Right cardiac atrium (tissue), 5 donors: ENCODE measurements at places on chromosomes 7 and 10.

GRCh38 chr10:129531195-129531968 is 64.3 kb downstream of the MGMT start:
- DNase-seq, result no peak

- no peak for DNase-seq
These were observed 32.7 kb downstream of the FOXL3 start for GRCh38 chr7:322708-323111.

DNA sequence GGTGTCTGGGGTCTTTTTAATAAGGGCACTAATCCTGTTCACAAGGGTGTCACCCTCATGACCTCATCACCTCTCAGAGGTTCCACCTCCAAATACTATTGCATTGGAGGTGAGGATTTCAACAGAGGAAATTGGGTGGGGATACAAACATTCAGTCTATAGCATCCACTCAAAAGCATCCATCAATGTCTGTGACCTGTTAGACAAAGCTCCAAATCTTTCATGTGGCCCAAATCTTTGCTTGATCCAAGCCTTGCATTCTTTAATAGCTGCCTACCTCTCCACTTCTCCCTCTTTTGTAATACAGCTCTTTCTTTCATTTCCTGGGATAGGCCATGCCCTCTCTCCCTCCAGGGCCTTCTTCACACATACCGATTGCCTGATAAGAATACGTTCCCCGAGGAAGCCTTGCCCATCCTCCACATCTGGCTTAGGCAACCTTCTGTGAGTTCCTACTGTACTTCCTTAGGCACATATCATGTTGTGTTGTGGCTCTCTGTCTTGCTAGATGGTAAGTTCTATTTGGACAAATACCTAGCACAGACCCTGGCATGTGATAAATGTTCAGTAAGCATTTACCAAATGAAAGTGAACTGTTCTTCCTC is 66.1 kb downstream of the CREM start:
- no peak for DNase-seq

DNA sequence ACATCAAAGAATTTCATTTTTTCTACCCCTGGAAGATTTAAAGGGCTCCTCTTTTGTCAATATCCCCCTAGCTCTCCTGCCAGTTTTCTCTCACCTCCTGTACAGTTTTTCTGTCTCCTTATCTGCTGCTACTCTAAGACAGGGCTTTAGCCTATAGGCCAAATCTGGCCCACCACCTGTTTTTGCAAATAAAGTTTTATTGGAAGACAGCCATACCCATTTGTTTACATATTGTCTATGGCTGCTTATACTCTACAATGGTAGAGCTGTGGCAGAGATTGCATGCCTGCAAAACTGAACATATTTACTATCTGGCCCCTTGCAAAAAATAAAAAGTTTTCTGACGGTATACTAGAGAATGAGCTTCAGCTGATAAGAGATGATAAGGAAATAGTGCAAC is 37.4 kb upstream of the GARS1 start:
- no peak for DNase-seq

GRCh38 chr10:2949948-2950354 is 117.4 kb upstream of the PFKP start:
- DNase-seq, result no peak

- DNase-seq, result no peak
These were observed 48.6 kb downstream of the ARHGAP19 start for GRCh38 chr10:97243836-97244235.

DNA sequence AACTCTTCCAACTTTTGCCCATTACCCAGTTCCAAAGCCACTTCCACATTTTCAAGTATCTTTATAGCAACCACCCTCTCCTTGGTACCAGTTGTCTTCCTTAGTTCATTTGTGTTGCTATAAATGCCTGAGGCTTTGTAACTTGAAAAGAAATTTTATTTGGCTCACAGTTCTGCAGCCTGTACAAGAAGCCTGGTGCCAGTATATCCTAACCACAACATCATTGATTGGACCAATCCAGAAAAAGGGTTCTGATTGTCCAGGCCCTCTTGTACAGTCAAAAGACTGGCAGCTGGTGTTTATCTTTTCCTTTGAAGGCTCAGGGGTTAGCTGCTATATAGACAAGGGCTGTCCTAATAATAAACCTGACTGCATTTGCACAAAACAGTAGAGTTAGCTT is 21.1 kb upstream of the ABCC2 start:
- no peak for DNase-seq

- no peak for DNase-seq
These were observed 528.9 kb downstream of the HTR7 start for GRCh38 chr10:90328896-90329295.

DNA sequence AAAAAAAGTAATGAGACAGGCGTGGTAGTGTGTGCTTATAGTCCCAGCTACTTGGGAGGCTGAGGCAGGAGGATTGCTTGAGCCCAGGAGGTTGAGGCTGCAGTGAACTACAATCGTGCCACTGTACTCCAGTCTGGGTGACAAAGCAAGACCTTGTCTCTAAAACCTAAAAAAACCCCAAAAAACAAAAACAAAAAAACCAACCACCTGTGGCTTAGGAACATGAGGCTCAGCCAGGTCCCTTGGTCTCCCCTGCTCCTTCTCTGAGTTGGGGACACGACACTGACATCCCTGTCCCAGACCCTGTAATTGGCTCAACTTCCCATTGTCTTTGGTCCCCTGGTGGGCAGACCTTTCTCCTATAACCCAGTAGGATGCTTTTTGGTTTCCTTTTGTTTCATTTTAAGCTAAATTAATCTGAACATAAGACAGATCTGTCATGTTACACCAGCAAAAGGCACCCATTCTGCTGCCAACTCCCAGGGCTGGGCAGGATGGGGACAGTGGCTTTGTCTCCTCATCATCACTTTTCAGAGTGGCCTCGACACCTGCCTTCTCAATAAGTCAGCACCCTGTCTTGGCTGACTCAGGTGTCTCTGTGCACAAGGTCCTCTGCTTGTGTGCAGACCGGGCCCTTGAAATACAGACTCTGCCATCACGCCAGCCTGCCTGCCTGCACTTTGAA is 74.4 kb downstream of the MYL10 start:
- DNase-seq, result no peak

DNA sequence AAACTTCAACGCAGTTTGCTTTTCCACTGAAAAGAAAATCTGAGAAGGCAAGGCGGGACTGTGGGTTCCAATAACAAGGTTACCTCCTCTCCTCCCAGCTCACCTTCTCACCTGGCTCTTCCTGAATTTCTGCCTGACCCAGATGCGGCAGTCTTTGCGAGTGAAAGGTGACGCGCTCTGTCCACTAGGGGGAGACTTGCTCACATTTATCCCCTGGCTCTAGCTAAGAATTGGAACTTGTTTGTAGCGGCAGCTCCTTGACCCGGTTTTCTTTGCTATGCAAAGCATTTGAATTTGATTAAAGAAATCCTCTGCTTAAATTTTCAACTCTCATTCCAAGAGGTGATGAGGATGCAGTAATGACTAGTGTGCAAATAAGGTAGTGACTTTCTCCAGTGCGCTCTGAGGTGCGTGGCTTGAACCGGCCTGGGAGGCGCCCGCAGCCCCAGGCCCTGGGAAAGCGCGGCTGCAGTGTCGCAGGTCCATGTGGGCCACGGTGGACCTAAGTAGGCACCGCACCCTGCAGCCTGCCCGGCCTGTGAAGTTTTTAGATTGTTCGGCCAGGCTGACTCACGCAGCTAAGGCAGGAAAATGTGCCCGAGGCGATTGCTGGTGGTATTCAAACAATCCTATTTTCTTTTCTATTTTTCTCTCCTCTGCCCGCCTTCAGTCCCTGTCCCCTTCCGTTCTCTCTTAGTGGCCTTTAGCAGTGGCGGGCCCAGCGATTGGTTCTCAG is 336.9 kb upstream of the NPSR1 start:
- peak; percentile 55 for DNase-seq

GRCh38 chr7:425794-426188 is 93.9 kb downstream of the PDGFA start:
- peak; percentile 23 for DNase-seq

DNA sequence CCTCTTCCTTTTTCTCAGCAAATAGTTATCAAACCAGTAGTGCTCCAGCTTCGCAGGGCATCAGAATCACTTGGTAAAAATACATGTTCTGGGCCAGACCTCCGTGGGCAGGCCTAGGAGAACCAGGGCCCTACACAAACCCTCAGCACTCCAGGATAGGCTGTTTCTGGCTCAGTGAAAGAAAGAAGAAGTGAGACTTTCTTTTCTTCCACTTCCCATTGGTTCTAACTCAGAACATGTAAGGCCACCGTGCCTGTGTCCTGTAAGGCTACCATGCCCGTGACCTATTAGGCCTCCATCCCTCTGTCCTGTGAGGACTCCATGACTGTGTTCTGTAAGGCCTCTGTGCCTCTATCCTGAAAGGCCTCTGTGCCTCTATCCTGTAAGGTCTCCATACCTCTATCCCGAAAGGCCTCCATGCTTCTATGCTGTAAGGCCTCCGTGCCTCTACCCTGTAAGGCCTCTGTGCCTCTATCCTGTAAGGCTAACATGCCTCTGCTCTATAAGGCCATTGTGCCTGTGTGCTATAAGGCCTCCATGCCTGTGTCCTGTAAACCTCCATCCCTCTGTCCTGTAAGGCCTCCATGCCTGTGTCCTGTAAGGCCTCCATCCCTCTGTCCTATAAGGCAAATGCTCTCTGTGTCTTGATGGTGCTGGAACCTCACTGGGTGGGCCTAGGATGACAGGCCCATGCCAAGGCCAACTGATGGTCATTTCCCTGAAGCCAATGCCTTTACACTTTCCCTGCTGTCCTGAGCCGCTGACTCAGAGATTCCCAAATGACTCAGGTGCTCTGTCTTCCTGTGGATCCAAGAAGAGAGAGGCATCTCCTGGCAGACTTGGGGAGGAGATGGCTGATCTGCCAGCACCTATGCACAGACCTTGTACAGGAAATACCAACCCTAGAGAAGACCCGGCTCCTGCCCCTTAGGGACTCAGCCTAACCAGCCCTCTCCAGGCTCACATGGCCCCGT is 96.6 kb upstream of the CACUL1 start:
- no peak for DNase-seq

DNA sequence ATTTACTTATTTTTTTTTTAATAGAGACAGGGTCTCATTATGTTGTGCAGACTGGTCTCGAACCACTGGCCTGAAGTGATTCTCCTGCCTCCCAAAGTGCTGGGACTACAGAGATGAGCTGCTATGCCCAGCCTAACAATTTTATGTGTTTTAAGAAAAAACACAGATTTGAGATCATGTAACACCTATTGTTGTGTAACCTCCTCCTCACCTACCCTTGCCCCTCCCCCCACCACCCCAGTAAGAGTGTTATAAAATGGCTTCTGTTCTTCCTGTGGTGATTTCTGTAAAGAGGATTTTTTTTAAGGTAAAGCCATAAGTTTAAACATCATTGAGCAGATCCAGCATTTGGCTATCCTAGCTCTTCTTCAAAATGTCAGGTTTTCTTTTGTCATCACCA is 7.6 kb downstream of the ARMC10 start:
- DNase-seq, result no peak
